AG10803 (cell line): ENCODE measurements at places on chromosomes 2 and 18.

GRCh38 chr2:30433541-30434299 is 13.3 kb upstream of the LCLAT1 start:
- DNase-seq, result peak; percentile 51

DNA sequence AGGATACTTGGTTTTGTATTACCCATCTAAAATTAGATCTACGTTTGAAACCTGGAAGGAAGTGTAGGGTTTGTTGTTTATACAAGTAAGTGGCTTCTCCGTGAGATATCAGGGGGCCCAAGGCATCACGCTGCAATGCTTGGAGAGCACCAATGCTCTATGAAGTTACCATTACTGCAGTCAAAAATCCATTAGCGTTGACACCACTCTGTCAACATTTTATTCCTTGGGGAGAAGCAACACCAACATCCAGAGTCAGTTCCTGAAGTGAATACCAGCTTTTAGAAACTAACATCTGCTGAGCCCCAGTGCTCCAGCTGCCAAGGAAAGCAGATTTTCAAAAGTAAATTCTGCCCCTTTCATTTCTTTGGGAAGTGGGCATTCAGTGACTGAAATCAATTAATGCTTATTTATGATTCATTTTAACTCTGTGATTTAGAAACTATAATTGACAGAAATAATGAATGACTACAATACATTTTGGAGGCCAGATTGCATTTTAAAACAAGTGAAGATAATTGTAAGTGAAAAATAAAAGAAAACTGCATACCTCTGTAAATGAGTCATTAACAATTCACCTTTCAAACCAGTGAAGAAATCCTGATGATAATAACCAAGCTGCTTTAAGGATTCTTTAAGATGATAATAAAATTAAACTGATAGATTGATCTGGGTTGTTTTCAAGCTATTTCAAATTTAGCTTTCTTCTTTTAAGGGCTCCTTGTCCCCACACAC is 30.5 kb downstream of the LRP1B start:
- no peak for DNase-seq

GRCh38 chr2:145066856-145067548 is 547.1 kb upstream of the ZEB2 start:
- peak; percentile 41 for DNase-seq

GRCh38 chr2:191358325-191359025 is 113.3 kb downstream of the MYO1B start:
- DNase-seq, result no peak

GRCh38 chr2:205656941-205657340 is 25.4 kb upstream of the NRP2 start:
- DNase-seq, result no peak

DNA sequence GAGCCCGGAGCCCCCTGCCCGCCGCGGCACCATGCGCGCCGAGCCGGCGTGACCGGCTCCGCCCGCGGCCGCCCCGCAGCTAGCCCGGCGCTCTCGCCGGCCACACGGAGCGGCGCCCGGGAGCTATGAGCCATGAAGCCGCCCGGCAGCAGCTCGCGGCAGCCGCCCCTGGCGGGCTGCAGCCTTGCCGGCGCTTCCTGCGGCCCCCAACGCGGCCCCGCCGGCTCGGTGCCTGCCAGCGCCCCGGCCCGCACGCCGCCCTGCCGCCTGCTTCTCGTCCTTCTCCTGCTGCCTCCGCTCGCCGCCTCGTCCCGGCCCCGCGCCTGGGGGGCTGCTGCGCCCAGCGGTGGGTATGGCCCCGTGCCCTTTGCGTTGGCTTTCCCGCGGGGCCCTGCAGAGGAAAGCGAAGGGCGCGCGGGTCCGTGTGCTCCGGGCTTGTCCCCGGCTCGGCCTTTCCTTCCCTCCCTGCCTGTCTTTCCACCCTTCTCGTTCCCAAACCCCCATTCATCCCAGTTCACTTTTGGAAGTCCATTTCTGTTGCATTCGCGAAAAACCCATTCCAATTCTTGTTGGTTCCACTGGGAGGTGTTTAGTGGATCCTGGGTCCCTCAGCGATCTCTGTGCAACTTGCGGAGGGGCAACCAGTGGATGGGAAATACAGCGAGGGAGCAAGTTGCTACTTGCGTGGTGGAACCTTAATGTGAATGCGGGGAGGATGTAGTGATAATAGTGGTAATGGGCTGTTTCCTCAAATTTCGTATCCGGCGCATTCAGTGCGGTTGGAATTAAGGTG is 599 bp downstream of the ADAM23 start:
- peak; percentile 28 for DNase-seq

DNA sequence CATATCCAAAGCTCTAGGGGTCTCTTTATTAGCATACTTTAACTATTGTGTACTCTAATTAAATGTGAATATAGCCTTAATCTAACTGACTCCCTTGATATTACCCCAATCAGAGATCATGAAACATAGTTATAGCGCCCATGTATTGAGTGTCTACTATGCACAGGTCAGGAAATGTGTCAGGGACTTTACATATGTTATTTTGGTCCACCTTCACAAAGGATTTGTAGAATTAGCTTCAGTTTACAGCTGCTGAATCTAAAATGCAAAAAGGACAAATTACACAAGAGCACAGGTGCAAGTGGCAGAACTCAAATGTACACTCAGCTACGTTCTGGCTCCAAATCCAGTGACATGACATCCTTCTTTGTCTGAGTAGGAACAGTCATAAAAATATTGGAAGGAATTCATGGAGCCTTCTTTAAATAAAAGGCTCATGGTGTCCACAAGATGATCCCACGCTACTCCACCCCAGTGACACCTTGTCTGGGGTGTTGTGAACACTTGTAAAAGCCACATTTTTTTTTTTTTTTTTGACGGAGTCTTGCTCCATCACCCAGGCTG is 38.7 kb upstream of the ATL2 start:
- no peak for DNase-seq

DNA sequence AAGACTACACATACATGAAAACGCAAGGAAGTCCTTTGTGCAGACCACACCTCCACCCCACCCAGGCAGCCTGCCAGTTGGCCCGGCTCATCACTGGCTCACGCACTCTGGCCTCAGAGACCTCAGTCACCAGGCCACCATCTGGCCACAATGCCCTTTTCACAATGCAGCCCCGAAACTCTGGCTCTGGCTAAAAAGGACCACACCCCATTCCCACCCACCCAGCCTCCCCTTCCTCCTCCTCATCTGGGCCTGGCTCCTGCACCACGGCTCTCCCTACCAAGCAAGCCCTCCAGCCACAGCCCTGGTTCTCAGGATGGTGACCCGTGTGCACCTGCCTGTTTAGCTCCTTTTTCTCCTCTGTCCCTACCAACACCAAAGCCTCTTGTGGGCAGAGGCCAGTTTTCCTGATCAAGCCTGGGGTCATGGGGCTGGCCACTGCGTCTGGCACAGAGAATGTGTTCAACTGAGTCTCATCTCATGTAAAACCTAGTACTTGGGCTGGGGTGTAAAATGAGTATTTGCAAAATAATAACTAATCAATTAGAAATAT is 7.4 kb downstream of the HDAC4 start:
- peak; percentile 43 for DNase-seq

- DNase-seq, result no peak
Measured at GRCh38 chr2:233358947-233359346, 4.7 kb downstream of the DGKD start.
